ENCODE measurements at places on chromosomes 1 and 21.

- DNase-seq, result no peak
These were observed 78.0 kb downstream of the PIK3CD start for GRCh38 chr1:9729523-9729922.

- DNase-seq, result peak; percentile 77
These were observed at the start of gene CCDC190 for GRCh38 chr1:162861101-162861500. Gene CCDC190 (minus strand): TSS chr1:162861175. CDS start chr1:162859646, 1,529 bp downstream.

GRCh38 chr1:230501242-230501641 lies 75.1 kb upstream of the PGBD5 start:
- DNase-seq, result no peak

GRCh38 chr1:211332830-211333229 lies 6.2 kb downstream of the TRAF5 start:
- DNase-seq, result peak; percentile 50

DNA sequence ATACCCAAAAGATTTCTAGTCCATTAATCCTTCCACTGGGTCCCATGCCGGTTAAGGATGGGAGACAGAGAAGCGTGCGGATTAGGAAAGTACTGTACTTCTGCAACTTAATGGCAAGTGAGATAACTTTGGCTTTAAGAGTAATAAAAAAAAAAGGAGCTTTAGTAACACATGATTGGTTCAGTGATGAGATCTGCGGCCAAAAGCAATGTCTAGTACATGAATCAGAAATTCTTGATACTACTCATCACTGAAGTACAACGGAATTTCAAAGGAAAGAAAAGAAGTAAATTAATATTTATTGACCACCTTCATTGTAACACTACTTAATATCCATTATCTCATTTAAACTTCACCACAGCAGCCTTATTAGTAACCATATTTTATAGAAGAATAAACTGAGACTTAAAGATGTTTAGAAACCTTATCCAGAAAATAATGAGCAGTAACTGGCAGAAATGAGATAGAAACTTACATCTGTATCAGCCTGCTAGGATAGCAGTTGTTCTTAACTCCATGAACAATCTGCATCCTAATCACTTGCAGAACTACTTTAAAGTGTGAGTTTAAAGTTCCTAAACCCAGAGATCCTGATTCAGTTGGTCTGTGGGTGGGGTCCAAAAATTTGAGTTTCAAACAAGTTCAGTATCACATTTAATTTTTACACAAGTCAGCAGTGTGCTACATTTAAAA lies 14.1 kb upstream of the NUF2 start:
- peak; percentile 81 for DNase-seq

DNA sequence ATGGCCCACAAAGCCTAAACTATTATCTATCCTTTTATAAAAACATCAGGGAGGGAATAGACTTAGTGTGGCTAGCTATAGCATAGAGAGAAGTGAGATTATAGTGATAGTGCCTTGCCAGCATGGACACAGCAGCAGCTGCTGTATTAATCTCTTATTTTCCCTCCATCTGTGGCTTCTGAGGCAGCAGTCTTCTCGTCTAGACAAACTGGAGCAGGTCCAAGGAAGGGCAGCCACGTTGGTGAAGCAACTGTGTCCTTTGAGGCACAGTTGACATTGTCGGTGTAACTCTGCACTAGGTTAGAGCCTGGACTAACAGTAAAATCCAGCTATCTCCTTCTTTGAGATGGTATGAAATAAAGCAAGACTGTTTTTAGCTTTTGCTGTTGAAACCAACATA lies 131.3 kb downstream of the CACHD1 start:
- DNase-seq, result no peak

DNA sequence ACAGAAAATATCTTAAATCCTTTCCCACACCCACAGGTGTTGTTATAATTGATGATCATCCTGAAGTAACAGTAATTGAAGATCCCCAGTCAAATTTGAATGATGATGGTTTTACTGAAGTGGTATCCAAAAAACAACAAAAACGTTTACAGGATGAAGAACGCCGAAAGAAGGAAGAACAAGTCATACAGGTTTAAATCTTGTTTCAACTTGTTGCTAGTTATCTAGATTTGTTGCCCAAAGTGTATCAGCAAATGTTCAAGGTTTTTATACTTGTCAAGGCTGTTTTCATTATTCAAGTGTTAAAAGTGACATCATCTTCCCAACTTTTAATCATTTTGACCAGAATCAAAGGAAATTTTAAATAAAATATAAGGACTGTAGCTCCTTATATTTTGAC lies 64.7 kb downstream of the PRRC2C start:
- DNase-seq, result no peak

- DNase-seq, result no peak
These were observed 69.4 kb downstream of the SLC30A10 start for GRCh38 chr1:219858980-219859379.

- DNase-seq, result peak; percentile 67
These were observed 22.5 kb downstream of the NTMT2 start for GRCh38 chr1:170168265-170168664.

DNA sequence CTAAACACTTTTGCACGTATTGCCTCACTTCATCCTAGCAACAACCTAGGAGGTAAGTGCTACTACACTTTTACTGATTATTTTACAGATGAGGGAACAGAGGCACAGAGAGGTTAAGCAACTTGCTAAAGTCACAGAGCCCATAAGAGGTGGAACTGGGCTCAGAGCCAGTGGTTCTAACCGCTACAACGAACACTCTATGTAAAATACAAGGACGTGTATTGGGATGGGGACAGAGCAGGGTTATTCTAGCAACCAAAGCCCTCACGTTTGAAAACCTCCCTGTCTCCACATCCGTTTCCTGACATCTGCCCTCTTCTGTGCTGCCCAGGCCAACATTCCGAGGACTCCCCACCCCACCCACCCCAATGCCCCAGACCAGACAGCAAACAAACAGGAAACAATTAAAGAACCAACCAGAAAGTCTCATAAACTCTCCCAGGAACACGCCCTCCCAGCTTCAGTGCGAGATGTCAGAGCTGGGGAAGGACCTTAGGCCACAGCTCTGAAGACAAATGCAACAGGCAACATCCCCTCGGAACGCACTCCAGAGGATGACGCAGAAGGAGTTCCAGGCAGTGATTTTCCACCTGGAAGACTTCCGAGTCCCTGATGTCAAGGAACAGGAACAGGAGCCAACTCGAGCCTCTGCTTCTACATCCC lies 41.1 kb downstream of the GLIS1 start:
- peak; percentile 64 for DNase-seq

GRCh38 chr21:44875316-44875700 lies 1.8 kb upstream of the PTTG1IP start:
- peak; percentile 80 for DNase-seq
